ENCODE measurements at places on chromosomes 6 and 20. TPM values are rescaled to one million over a fixed set of nuclear protein-coding genes. Genes with fewer than 3 reads are reported as not detected.

The LPA gene
- not detected for total RNA-seq

The SNAP25 gene
- 5.5 TPM for total RNA-seq

The SLC52A3 gene
- 1.7 TPM for total RNA-seq

The OGFRL1 gene
- 44.5 TPM for total RNA-seq

The ADTRP gene
- total RNA-seq: 0.72 TPM

- peaks cover 69% of the 10 kb centered on the region for H3K4me1 ChIP-seq
- H3K27ac ChIP-seq: peak overlapping the region; percentile 91
- no peak for ATAC-seq
- no peaks in the 10 kb centered on the region for H3K27me3 ChIP-seq
- peaks cover 28% of the 10 kb centered on the region for H3K36me3 ChIP-seq
Measured at GRCh38 chr20:33664762-33665144, 2.0 kb upstream of the ACTL10 start.

DNA sequence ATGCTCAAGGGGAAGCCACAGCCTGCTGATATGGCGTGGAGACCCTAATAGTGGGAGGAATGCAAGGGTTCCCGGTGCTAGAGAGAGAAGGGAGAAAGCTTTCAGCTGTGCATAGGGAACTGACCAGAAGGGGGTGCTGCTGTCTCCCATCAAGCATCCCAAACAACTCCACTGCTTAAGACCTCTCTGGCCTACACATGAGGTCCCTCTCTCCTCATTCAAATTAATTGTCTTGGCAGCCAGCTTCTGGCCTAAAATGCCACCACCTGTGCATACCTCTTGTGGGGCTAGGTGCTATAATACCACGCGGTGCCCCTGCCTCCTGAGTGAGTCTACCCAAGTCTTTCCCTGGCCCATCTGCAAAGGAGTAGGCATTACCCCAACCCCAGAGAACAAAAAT, 14.5 kb downstream of the ADISSP start:
- peaks cover 25% of the 10 kb centered on the region for H3K27me3 ChIP-seq
- peak; percentile 77 for ATAC-seq
- peaks cover 79% of the 10 kb centered on the region for H3K36me3 ChIP-seq
- peak overlapping the region; percentile 60 for H3K27ac ChIP-seq

GRCh38 chr6:111725446-111726112, 119.9 kb upstream of the TRAF3IP2 start:
- no peaks in the 10 kb centered on the region for H3K36me3 ChIP-seq
- peaks cover 12% of the 10 kb centered on the region for H3K4me1 ChIP-seq
- H3K4me3 ChIP-seq: no peak overlapping the region
- H3K27ac ChIP-seq: no peak overlapping the region
- H3K27me3 ChIP-seq: no peaks in the 10 kb centered on the region

DNA sequence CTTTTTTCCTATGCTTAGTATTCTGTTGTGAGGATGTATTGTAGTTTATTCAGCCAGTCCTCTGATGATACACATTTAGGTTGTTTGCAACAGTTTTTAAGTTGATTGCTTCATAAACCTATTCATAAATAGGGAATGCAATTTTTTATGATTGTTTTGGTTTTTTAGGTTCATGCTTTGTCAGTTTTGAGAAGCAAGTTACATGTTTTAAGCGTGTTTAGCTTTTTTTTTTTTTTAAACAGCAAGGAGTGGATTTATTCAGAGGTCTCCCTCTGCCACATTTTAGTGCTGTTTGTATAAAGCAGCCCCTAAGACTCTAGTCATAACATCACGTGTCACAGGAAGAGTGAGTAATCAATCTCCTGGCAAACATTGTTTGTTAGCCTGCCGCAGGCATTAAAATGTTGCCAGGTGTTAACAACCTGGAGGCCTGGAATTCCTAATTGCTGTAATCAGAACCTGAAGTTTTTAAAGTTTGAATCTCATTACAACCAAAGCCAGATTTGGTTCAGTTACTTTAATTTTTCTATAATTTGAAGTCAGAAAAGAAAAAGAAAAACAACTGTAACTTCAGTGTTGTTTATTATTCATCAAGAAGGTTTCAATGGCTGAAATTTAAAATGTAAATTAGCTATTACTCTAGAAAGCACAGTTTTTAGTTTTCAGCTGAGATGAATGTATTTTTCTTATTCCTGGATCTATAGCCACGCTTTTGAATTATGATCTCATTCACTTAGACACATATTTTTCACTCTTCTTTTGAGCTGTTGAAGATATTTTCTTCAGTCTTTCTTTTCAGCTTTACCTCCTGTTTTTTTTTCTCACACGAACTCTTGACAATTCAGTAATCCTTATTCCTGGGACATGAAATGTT, 59.2 kb downstream of the KCNS1 start:
- ATAC-seq: no peak
- no peaks in the 10 kb centered on the region for H3K27me3 ChIP-seq
- H3K27ac ChIP-seq: no peak overlapping the region
- H3K4me1 ChIP-seq: no peaks in the 10 kb centered on the region

DNA sequence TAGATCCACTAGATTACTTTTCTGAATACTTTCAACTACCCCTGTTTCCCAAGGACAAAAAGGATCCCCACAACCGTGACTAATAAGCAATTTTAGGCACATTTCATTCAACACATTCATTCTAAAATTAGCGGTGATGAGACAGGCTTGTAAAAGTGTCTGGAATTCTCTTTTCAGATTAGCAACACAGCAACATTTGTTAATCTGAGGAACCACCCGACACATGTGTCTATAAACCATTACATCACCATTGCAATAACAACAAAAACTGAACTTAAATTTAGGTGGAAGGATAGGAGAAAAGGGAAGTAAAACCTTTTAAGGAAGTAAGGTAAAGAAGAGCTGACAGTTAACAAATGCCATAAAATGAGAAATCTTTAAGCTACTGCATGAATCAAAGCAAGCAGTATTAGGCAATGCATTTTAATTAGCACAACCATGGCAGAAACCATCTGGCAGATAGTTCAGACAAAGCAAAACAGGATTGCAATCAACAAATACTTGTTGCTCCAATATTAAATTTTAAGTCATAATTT, 49.1 kb downstream of the MAP3K7 start:
- ATAC-seq: peak; percentile 28
- no peaks in the 10 kb centered on the region for H3K27me3 ChIP-seq
- H3K4me1 ChIP-seq: no peaks in the 10 kb centered on the region
- H3K36me3 ChIP-seq: peaks cover 51% of the 10 kb centered on the region
- H3K27ac ChIP-seq: no peak overlapping the region

DNA sequence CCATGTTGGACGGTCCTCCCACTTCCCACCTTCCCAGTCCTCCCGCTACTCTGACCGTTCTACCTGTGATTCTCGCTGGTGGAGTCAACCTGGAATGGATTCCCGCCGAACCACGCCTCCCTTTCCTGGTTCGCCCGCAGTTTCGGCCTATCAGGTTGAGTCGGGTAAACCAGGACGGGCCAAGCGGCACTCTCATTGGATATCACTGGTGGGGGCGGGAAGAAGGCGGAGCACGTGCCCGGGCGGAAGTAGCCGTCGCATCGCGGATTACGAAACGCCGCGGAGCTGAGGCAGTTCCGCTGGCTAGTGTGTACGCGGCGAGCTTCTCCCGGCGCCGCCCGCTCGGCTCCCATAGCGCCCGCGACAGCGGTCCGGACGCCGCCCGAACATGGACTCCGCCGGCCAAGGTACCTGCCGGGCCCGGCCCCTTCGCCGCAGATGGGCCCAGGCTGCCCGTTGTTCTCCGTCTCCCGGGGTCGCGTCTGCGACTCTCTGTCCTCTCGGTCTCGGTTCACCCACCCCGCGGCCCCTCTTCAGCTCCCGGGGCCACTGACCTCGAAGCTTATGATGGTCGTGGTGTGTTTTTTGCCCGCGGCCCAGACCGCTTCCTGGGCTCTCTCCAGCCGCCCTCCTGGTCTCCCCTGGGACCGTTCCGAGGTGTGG, at the start of gene TPD52L2:
Gene TPD52L2 (plus strand): TSS at position 293 of the 663 bp plus-strand sequence. CDS start 96 bp downstream, at position 389.
- peaks cover 55% of the 10 kb centered on the region for H3K4me1 ChIP-seq
- ATAC-seq: peak; percentile 93
- H3K4me3 ChIP-seq: peak within 1 kb of the TSS; percentile 71

DNA sequence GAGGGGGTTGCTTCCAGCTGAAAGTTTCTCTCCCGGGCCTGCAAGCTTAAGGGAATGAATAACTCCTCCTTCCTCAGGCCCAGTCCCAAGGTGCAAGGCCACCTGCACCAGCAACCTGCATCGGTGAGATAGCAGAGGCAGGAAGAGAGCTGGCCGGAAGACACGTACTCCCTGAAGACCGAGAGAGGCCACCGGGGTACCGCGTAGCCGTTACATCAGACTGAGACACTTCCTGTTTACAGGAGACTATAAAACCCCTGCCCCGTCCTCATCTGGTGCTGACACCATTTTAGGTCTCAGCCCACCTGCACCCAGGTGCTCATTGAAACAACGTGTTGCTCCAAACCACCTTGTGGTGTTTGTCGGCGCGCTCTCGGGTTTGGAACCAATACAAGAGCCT, 60.5 kb upstream of the PRND start:
- no peaks in the 10 kb centered on the region for H3K4me1 ChIP-seq
- ATAC-seq: no peak
- no peak overlapping the region for H3K4me3 ChIP-seq
- no peak overlapping the region for H3K27ac ChIP-seq
- H3K27me3 ChIP-seq: no peaks in the 10 kb centered on the region
- no peaks in the 10 kb centered on the region for H3K36me3 ChIP-seq

GRCh38 chr20:44468044-44468782, 7.5 kb upstream of the TTPAL start:
- ATAC-seq: no peak
- H3K4me3 ChIP-seq: no peak overlapping the region
- peaks cover 9% of the 10 kb centered on the region for H3K27me3 ChIP-seq
- peak overlapping the region; percentile 33 for H3K27ac ChIP-seq

DNA sequence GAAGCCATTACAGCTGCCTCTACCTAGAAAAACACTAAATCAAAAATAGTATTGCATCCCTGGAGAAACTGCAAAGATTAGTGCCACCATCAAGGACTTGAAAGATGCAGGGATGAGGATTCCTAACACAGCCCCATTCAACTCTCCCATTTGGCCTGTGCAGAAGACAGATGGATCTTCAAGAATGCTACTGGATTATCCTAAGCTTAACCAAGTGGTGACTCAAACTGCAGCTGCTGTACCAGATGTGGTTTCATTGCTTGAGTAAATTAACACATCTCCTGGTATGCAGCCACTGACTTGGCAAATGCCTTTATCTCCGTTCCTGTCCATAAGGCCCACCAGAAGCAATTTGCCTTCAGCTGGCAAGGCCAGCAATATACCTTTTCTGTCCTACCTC, 117.4 kb downstream of the TBC1D32 start:
- no peak overlapping the region for H3K4me3 ChIP-seq
- no peak for ATAC-seq
- H3K27me3 ChIP-seq: no peaks in the 10 kb centered on the region
- H3K27ac ChIP-seq: no peak overlapping the region
- H3K4me1 ChIP-seq: no peaks in the 10 kb centered on the region

GRCh38 chr6:5471044-5471443, 209.7 kb downstream of the FARS2 start:
- H3K4me3 ChIP-seq: no peak overlapping the region
- H3K4me1 ChIP-seq: peaks cover 11% of the 10 kb centered on the region
- H3K27me3 ChIP-seq: no peaks in the 10 kb centered on the region
- ATAC-seq: no peak
- no peak overlapping the region for H3K27ac ChIP-seq
- no peaks in the 10 kb centered on the region for H3K36me3 ChIP-seq

GRCh38 chr6:146791930-146792329, 193.2 kb downstream of the ADGB start:
- H3K36me3 ChIP-seq: no peaks in the 10 kb centered on the region
- H3K27ac ChIP-seq: no peak overlapping the region
- no peaks in the 10 kb centered on the region for H3K4me1 ChIP-seq
- no peak overlapping the region for H3K4me3 ChIP-seq
- H3K27me3 ChIP-seq: no peaks in the 10 kb centered on the region

DNA sequence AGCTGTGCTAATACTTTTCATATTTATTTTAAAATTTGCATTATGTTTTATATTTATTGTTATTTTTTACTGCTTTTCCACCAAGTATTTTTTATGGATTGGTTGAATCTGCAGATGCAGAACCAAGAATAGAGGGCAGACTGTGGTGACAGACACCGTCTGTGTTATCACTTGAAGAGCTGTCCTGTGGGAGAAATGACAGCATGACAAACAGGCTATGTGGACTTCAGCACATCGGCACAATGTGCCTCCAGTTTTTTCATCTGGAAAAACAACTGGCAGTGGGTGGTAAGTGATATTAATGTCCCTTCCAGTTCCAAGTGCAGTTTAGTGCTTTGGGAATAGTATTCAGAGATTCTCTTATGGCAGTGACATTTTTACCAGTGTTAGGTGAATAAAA, 492.9 kb downstream of the PRKN start:
- no peaks in the 10 kb centered on the region for H3K4me1 ChIP-seq
- H3K27ac ChIP-seq: no peak overlapping the region
- H3K36me3 ChIP-seq: no peaks in the 10 kb centered on the region
- no peak overlapping the region for H3K4me3 ChIP-seq
- H3K27me3 ChIP-seq: no peaks in the 10 kb centered on the region
- no peak for ATAC-seq

DNA sequence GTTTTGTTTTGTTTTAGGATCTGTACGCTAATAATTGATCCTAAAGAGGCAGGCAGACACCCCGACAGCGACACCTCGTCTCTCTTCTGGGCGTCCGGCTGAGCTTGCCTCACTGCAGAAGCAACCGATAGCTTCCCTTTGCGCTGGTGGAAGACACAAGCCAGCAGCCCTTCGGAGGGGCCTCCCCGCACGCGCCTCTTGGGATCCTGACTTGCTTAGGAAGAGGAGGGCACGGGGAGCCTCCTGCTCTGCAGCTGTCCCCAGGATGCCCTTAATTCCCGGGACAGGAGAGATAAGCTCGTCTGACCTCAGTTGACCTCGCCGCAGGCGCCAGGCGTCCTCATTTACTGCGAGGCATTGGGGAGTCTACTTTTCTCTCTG, 94.0 kb downstream of the CD83 start:
- peak overlapping the region; percentile 86 for H3K27ac ChIP-seq
- H3K27me3 ChIP-seq: no peaks in the 10 kb centered on the region
- H3K4me1 ChIP-seq: peaks cover 4% of the 10 kb centered on the region
- no peaks in the 10 kb centered on the region for H3K36me3 ChIP-seq
- H3K4me3 ChIP-seq: peak overlapping the region; percentile 84

DNA sequence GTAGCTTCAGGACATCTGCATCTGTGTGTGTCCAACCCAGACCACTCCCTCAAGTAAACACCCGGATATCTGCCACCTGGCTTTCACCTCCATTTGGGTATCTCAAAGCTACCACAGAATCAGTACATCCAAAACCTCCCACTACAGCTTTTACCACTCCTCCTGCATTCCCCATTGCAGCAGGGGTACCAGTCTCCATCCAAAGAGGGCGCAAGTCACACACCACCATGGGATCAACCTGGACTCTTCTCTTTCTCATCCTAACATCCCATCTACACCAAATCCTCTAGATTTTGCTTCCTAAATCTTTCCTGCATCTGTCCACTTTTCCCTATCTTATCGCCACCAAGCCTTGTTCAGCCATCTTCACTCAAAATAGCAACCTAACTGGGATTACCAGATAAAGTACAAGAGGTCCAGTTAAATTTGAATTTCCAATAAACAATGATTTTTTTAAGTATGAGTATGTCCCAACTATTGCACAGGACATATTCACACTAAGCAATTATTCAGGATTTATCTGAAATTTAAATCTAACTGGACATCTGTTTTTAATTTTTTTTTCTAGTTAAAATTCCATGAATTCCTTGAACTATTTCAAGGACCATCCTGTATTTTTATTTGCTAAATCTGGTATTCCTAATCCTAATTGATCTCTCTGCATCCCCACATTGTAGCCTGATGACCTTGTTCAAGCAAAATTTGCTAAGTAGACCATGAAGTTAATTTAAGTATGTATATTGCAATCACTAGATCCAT, 164.3 kb upstream of the MLN start:
- H3K36me3 ChIP-seq: no peaks in the 10 kb centered on the region
- H3K27ac ChIP-seq: no peak overlapping the region
- peaks cover 90% of the 10 kb centered on the region for H3K27me3 ChIP-seq
- no peak for ATAC-seq
- H3K4me3 ChIP-seq: no peak overlapping the region
